Stimulated activated CD8-positive, alpha-beta memory T cell treated with anti-CD3 and anti-CD28 coated beads, Interleukin-4, amount 100 ng/mL, for 1 hour (primary cell): ENCODE measurements at places on chromosomes 6 and 20.

- no peak for DNase-seq
Measured at GRCh38 chr20:23244156-23244915, 106.3 kb upstream of the NXT1 start.

DNA sequence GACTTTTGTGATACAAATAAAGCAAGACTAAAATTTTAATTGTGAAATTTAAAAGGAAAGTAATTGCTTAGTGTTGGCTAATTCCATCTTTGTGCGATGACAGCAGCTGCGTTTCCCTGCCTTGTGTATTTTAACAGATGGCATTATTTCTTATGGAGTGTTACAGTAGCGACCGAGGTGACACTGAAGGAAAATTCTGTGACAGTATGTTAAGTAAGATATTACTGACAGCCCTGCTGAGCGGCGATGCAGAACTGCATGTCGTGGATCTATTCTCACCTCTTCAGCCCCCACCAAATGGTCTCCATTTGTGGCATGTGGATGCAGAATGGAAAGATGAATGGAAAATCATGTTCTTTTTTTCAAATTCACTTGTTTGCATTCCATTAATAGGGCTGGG, 289.4 kb downstream of the RNF144B start:
- DNase-seq: no peak

- DNase-seq: no peak
Measured at GRCh38 chr6:33824461-33825154, 20.8 kb upstream of the MLN start.

- DNase-seq: no peak
Measured at GRCh38 chr20:36836591-36837269, 39.2 kb upstream of the TLDC2 start.

- DNase-seq: no peak
Measured at GRCh38 chr20:50175938-50176933, 14.4 kb upstream of the CEBPB start.

GRCh38 chr6:44312901-44313788, at the start of gene AARS2:
TSS of gene AARS2 (minus strand) at chr6:44313347. CDS start at chr6:44313323, 24 bp downstream.
- DNase-seq: peak; percentile 89

DNA sequence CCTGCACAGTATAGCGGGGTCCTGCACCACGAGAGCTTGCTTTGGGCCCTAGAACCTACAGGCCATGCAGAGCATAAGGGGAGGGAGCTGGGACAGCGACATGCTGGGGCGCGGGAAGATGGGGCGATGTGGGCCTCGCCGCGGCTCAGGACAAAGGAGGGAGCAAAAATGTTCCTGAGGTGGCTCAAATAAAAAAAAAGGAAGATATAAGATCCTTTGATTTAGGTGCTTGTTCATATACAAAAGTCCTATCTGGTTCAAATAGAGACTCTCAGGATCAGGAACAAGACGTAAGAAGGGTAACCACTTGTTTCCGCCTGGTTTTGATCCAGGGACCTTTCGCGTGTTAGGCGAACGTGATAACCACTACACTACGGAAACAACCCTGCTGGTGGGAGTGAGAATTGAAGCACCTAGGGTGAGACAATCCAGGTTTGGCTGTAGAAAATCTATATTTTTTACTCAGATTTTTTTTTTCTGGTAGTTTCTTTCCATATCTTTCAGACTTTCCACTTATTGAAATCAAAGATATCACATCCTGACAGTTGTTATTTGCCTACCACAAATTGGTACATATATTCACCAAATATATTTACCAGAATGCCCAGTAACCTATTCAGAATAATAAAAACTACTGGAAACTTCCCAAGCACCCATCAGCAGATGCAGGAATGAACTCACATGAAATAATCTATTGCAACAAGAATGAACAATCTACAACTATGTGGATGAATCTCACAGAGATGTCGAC, 177.9 kb upstream of the ZNF184 start:
- DNase-seq: no peak

DNA sequence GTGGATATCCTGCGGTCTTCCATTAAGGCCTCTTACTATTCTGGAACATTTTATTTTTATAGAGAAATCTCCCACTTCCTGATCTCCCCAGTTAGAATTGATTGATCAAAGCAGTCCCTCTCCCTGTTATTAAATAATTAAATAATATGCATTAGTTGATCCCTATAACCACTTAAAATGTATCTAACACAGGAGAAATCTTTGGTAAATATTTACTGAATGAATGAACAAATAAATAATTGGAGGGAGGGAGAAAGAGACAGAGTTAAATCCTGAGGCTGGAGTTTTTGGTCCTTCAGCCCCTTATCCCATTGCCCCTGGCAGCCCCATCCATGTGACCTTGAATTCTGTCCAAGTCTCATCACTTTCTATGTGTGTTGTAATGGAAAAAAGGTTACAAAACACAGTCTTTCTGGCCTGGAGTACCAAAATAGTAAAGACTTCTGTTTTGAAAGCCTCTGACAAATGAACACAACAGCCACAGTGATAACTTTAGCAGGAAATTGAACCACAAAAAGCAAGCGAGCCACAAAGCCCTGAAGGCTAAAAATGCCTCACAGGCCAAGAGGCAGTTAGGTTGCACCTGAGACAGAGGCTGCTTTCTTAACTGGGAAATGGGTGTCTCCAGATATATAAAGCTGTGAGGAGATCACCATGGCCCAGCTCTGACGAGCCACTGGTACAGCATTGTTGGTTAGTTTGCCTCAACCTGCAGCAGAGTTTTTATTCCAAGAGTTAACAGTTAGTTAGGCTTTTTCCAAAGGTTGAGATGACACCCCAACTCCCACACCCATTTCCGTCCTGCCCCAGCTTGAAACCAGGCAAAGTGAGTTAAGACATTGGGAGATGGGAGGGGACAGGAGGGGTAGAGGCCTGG, 11.3 kb downstream of the NT5E start:
- no peak for DNase-seq

DNA sequence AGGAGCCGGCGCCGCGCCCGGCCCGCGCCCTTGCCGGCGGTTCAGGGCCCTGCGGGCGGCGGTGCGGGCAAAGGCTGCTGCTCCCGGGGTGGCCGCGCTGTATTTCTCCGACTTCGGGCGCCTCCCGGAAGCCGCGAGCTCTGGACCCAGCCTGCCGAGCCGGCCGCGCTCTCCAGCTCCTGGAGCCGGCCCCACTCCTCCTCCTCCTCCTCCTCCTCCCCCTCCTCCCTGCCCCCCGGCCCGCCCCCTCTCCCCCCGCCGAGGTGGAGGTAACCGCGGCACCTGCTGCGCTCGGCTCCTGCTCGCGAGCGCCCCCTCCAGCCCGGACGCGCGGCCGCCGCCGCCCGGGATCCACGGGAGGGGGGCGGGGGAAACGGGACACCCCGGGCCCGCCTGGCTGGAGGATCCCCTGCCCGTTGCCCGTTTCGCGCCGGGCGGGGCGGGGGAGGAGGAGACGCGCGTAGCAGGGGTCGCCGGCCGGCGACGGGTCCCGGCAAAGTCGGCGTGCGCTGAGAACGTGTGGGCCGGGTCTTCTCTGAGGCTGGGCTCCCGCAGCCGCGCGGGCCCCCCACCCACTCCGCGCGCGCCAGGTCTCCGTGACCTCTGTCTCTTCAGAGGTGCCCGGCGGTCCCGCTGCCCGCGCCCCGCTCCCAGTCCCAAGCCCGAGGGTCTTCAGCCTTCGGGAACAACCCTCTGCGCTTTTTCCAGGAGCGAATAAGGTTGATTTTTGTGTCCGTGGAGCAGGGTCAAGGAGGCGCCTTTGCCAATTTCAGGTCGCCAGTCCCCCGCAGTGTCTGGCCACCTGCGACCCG, at the start of gene SLC22A23:
SLC22A23 (minus strand) TSS at position 153 of the 812 bp plus-strand sequence. CDS start 491 bp downstream, outside the sequence.
- DNase-seq: peak; percentile 18

DNA sequence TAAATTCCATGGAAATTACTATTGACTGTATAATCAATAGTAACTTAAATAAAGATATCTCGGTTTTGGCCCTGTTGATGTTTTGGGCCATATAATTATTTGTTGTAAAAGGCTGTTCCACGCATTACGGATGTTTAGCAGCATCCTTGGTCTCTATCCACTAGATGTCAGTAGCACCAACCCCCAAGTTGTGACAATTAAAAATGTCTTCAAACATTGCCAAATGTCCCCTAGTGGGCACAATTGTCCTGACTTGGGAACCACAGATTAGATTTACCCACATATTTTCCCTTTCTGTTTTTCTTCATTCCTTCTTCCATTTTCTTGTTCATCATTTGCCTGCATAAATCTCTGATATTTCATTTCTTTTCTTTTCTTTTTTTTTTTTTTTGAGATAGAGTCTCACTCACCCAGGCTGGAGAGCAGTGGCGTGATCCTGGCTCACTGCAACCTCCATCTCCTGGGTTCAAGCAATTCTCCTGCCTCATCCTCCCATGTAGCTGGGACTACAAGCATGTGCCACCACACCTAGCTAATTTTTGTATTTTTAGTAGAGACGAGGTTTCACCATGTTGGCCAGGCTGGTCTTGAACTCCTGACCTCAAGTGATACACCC, 13.6 kb upstream of the WFDC8 start:
- no peak for DNase-seq

GRCh38 chr6:110596354-110596753, 119.9 kb upstream of the SLC22A16 start:
- no peak for DNase-seq

GRCh38 chr6:53913286-53913685, 118.5 kb downstream of the LRRC1 start:
- DNase-seq: no peak

- DNase-seq: no peak
Measured at GRCh38 chr6:17741507-17741906, 34.8 kb upstream of the NUP153 start.

GRCh38 chr6:12261502-12261901, 28.7 kb upstream of the EDN1 start:
- no peak for DNase-seq

- no peak for DNase-seq
Measured at GRCh38 chr20:59837623-59838394, 95.6 kb downstream of the SYCP2 start.

GRCh38 chr6:131182991-131183425, 47.7 kb downstream of the AKAP7 start:
- no peak for DNase-seq

GRCh38 chr20:62666736-62667529, 24.6 kb downstream of the SLCO4A1 start:
- DNase-seq: no peak

DNA sequence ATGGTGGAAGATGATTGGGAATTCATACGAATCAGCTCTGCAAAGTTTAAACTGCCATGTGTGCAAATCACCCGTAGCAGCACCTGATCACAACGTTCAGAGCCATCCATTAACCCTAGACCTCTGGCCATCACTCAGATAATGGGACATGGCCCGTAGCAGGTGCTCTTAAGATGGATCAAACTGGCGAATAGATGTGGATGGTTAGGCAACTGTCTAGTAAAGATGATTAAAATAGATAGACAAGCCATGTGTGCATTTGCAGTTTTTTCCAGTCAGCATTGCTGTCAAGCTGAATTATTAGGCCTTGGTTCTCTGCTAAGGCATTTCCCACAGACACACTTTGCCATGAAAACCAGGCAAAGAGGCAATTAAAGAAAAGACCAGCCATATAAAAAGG, 40.6 kb upstream of the PHACTR1 start:
- no peak for DNase-seq

GRCh38 chr6:64227863-64228262, 592.3 kb downstream of the PHF3 start:
- no peak for DNase-seq

GRCh38 chr6:159494586-159494972, 198.5 kb downstream of the SOD2 start:
- DNase-seq: no peak

- DNase-seq: no peak
Measured at GRCh38 chr6:10595731-10596664, 74.8 kb downstream of the GCNT2 start.

DNA sequence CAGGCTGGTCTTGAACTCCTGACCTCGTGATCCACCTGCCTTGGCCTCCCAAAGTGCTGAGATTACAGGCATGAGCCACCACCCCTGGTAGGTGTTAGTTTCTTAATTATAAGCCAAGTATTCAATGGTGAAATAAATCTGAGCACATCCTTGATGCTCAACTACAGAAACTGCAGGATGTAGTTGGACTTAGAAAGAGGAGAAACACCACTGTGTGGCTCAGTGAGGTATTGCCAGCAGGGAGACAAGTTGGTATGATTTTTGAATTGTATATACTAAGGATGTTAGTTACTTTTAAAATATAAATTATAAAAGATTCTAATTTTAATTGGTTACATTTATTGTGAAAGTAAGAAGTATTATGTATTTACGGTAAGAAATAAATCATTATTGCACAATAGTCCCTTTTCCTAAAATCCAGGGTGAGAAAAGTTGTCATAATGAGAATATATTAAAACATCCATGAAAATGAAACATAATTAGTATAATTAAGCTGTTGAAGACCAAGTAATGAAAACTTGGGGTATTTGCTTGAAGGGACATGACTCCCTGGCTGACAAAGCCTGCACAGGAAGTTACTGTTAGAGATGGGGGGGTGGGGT, 17.6 kb downstream of the SLC18B1 start:
- no peak for DNase-seq
